ENCODE measurements at places on chromosomes 2 and 18. TPM values are rescaled to one million over a fixed set of nuclear protein-coding genes. Genes with fewer than 3 reads are reported as not detected.

DNA sequence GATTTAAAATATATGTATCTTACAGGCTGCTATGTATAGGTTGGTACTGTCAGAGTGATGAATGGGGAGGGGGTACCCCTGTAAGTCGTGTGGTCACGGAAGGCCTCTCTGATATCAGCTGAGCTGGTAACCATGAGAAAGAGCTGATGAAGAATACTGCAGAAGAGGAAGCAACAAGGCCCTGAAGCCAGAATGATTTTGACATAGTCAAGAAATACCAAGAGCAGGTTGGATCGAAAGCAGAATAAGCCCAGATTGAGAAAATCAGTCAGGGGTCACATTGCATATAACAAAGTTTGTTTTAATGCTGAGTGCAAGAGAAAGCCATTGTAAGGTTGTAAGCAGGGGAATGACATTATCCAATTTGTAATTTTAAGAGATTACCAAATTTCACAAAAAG, 57.3 kb downstream of the UNC50 start:
- DNase-seq: no peak

GRCh38 chr2:63890678-63891077, 49.0 kb downstream of the UGP2 start:
- no peak for DNase-seq

DNA sequence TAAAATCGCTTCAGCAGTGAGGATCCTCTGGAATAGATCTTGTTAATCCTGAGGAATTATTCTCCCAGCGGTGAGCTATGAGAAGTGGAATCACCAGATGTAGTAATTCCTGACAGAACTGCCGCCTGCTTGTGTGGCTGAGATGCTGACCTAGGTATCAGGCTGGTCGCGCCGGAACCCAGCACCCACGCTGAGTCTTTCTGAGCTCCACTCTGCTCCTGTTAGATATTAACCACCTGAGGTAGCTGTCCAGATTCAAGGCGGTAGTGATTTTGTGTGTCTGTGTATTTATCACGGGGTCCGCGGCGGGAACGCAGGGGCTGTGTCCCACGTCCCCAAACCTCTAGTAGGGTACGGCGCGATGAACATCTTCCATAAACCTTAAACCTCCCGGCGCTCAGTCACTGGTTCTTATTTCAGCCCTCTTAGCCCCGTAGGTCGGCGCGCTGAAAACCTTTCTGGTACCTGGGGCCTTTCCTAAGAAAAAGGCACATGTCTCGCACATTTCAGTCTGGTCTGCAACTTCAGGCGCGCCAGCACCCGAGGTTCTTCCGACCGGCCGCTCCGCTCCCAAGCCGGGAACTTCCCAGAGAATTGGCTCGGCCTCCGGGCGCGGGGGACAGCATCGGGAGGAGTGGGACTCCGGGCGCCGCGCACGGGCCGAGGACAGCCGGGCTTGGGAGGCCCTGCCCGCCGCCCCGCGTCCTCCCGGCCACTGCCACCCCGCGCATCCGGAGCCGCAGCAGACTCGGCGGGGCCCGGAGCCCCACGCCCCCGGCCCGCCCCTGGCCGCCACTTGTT, 542 bp upstream of the CNNM3 start:
- no peak for DNase-seq

DNA sequence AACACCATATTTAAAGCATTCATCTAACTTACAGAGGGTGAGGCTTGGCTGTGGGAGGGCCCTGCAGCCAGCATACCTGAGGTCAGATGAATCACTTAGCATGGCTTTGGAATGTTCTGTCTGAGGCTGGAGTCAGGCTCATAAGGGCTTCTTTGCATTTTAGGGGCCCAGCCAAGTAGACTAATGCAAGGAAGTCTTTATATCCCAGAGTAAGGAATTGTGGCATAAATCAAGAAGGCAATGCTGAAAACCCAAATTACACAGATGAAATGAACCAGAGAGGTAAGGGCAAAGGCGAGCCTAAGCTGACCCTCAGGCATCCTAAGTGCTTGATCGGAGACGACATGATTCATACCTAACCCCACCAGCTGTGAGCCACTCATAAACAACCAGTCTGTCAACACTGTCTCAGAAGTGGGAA, 383.6 kb downstream of the DCC start:
- DNase-seq: no peak

DNA sequence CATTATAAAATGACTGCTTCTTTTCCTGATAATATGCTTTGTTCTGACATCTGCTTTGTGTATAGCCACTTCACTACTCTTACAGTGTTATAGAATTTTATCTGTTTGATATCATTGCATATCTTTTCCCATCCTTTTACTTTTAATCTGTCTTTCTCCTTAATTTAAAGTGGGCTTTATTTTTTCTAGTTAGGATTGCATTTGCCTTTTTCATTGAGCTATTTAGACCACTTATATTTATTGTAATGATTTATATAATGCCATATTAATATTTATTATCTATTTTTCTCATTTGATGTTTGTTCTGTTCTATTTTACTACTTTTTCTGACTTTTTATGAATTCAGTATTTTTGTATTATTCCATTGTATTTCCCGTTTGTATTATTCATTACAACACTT, 758.7 kb downstream of the TMEM182 start:
- no peak for DNase-seq

DNA sequence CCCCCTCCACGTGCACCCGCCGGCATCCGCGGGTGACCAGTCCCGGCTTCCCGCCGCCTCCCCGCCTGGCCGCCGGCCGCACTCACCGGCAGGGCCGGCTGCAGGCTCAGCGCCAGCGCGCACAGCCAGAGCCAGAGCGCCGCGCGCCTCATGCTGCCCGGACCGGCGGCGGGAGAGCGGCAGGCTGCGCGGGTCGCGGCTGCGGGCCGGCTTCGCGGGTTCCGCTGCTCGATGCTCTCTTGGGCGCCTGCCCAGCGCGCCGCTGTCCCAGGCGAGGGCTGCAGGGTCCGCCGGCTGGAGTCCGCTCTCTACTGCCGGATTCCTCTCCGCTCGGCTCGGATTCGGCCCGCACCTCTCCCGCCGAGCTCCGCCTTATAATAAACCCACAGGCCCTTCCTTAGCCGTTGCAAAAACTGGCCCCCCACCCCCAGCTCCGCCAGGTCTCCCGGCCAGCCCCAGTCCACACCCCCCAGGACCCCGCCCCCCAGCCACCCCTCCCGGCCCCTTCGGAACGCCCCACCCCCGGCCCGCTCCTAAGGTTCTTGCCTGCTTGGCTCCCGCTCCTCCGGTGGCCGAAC, at the start of gene SDC1:
Gene SDC1, minus strand, starts transcription at position 415 of the 578 bp plus-strand sequence. Its CDS starts 263 bp downstream, at position 152.
- peak; percentile 44 for DNase-seq

GRCh38 chr2:100902817-100903405, 83.0 kb downstream of the NPAS2 start:
- DNase-seq: no peak

DNA sequence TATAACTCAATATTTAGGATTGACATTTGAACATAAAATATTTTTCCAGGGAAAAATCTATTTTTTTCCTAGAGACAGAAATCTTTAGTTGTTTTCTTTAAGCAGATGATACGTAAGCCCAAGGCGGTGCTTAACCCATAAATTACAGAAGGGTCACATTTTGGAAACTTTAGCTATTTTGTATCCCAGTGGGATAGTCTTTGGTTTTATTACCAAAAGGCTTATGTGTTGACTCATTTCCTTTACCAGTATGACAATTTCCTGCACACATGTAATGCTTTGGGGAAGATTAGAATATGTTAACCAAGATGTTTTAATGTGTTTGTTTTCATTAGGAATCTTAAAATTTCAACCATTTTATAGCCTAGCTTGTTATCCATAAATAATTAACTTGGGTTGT, 24.8 kb downstream of the DYNC1I2 start:
- DNase-seq: no peak

GRCh38 chr18:36337679-36338402, 40.3 kb downstream of the FHOD3 start:
- DNase-seq: no peak

DNA sequence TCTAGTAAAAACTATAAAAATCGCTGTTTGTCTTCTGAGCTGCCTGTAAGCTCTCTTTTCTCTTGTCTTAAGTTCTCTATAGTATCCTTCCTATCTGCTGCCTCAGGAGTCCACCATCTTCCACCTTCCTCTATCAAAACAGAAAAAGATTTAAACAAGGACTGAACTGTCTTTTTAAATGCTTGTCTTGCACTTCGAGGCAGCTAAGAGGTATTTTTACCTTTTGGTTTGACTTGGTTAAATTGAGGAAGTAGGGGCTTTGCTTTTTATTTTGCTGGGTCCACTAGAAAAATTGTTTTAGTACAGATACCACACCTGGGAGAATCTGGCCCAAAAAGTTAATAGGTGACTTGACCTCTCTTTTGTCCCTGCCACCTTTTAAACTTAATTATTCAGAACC, 12.2 kb downstream of the SESTD1 start:
- no peak for DNase-seq

DNA sequence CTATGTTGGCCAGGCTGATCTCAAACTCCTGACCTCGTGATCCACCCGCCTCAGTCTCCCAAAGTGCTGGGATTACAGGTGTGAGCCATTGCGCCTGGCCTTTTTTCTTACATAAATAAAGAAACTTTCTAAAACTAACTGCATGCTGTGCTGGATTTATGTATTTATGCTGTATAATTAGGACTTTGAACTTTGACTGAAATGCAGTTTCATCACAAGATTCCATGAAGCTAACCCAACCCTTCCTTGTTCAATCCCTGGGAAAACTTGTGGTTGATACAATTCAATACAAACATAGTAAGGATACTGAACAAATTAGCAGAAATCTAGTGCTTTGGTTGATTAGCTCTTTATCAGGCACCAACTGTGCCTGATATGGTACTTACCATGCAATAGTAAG, 20.9 kb upstream of the SLC35F5 start:
- no peak for DNase-seq

- peak; percentile 28 for DNase-seq
Measured at GRCh38 chr2:28631514-28632206, 120.0 kb upstream of the PPP1CB start.

- no peak for DNase-seq
Measured at GRCh38 chr2:226953206-226953605, 117.4 kb downstream of the RHBDD1 start.

- DNase-seq: no peak
Measured at GRCh38 chr2:4098137-4098536, 394.8 kb downstream of the DCDC2C start.

GRCh38 chr2:22990246-22990645, 394.7 kb upstream of the KLHL29 start:
- no peak for DNase-seq

- DNase-seq: no peak
Measured at GRCh38 chr2:157170299-157170698, 87.2 kb upstream of the GALNT5 start.

- DNase-seq: no peak
Measured at GRCh38 chr2:138034536-138034935, 70.3 kb downstream of the HNMT start.

GRCh38 chr2:172215172-172215935, 112.7 kb upstream of the DLX2 start:
- no peak for DNase-seq

DNA sequence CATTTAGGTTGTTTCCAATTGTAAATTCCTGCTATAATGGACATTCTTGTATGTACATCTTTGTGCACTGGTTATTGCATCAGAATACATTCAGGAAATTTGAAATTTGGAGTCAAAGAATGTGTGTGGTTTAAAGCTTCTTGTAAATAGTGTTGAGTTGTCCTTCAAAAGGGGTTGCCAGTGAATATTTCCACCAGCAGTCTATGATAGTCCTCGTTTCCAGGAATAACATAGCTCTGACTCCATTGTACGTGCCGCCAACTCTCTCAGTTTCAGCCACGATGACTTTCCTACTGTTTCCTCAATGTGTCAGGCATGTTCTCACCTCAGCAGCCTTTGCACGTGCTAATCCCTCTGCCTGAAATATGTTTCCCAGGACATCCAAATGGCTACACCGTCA, 10.9 kb upstream of the HS6ST1 start:
- no peak for DNase-seq

DNA sequence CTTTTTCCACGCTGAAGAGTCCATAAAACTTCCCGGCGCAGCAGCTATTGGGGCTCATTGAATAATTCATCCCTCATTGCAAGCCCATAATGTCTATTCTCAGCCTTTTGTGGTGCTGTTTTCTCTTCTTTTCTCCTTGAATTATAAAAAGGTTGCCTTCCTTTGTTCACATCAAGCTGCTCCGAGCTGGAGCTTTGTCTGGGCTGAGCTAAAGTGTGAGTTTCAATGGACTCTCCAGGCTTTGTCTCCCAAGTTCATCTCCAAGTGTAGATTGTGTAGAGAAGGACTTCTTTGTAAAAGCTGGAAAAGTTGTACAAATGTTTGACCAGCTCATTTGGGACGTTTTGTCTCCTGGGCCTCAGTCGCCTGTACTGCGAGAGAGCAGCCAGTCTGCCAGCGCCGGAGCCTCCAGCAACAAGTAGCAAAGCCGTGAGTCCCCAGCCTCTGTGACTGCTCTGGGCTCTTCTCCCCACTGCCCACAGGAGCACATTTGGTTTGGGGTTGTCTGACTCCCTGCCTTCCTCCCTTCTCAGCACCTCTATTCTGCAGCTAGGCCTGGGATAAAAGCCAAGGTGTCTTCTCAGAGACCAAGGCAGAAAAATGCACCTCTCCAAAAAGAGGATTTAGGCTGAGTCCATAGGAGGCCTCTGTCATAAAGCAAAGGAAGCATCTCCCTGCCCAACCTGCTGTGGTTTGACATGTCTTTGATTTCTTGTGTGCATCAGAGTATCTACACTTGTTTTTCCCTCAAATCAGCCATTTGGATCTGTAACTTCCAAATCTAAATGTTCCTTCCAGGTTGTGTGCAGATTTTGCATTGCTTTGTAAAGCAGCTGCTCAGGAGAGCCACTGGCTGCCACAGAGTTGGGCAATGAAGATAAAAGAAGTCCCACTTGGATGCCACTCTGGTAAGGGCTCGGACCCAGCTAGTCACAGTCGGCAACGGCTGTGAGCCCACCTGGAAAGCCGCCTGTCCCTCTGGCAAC, 6.4 kb downstream of the PAX3 start:
- DNase-seq: no peak

- DNase-seq: no peak
Measured at GRCh38 chr2:111186121-111186715, 65.5 kb downstream of the BCL2L11 start.

- DNase-seq: no peak
Measured at GRCh38 chr2:100767224-100767653, 52.7 kb upstream of the NPAS2 start.

- DNase-seq: no peak
Measured at GRCh38 chr2:207239754-207240494, 74.2 kb upstream of the KLF7 start.

The TUBB8B gene
- total RNA-seq: 0.26 TPM

The CD8A gene
- total RNA-seq: 0.77 TPM

The KIAA2012 gene
- not detected for total RNA-seq

The CENPA gene
- total RNA-seq: not detected

The LAMA3 gene
- total RNA-seq: 7.4 TPM

The TTC32 gene
- 12.8 TPM for total RNA-seq

The FSHR gene
- total RNA-seq: 1.8 TPM

The LGALSL gene
- 12.4 TPM for total RNA-seq

The CDH19 gene
- 0.80 TPM for total RNA-seq

The GATA6 gene
- 177 TPM for total RNA-seq

The GPR55 gene
- not detected for total RNA-seq
